ENCODE measurements at places on chromosomes 5 and 9. TPM values are rescaled to one million over a fixed set of nuclear protein-coding genes. Genes with fewer than 3 reads are reported as not detected.
A peak's percentile ranks its signal among the peaks of the same experiment; 100 is the strongest.

INSL4 gene
- total RNA-seq = not detected

PCDHGA10 gene
- total RNA-seq = 3.8 TPM

IFNA21 gene
- total RNA-seq = not detected

NEURL1B gene
- total RNA-seq = 5.8 TPM

PCDHA4 gene
- total RNA-seq = not detected

AQP7 gene
- total RNA-seq = 0.96 TPM

ABITRAM gene
- total RNA-seq = 13.4 TPM

- no peak overlapping the region for H3K27ac ChIP-seq
- H3K4me3 ChIP-seq = no peak overlapping the region
- no peaks in the 10 kb centered on the region for H3K36me3 ChIP-seq
These were observed 1042.3 kb downstream of the CDH12 start for GRCh38 chr5:21810737-21811316.

GRCh38 chr9:124594225-124594624 lies 87.0 kb upstream of the NR5A1 start:
- H3K4me1 ChIP-seq = peaks cover 4% of the 10 kb centered on the region
- H3K27me3 ChIP-seq = no peaks in the 10 kb centered on the region
- H3K27ac ChIP-seq = no peak overlapping the region
- H3K4me3 ChIP-seq = no peak overlapping the region
- no peak for DNase-seq

DNA sequence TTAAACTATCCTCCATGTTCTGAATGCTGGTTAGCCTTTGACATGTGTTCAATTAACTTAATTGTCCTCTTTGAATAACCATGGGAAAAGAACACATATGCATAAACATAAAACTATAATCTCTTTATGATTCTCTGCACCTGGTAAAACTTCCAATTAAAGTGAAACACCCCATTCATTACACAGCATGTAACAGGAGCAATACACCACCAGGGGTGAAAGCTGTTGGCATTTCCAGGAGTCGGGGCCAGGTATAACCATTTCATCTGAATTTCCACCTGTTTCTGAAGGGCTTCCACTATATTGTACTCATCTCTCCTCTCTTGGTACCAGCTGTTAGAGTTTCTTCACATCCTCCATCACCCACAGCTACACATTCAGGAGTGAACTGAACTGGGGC lies 303.8 kb downstream of the EDIL3 start:
- DNase-seq = no peak
- no peak overlapping the region for H3K27ac ChIP-seq

GRCh38 chr9:120688758-120689157 lies 25.5 kb downstream of the MEGF9 start:
- H3K27me3 ChIP-seq = no peaks in the 10 kb centered on the region
- H3K36me3 ChIP-seq = no peaks in the 10 kb centered on the region
- no peak for DNase-seq
- no peak overlapping the region for H3K27ac ChIP-seq
- H3K4me1 ChIP-seq = 0 out of 2 replicates have a peak, but pooled peaks cover 3% of the 10 kb centered on the region

DNA sequence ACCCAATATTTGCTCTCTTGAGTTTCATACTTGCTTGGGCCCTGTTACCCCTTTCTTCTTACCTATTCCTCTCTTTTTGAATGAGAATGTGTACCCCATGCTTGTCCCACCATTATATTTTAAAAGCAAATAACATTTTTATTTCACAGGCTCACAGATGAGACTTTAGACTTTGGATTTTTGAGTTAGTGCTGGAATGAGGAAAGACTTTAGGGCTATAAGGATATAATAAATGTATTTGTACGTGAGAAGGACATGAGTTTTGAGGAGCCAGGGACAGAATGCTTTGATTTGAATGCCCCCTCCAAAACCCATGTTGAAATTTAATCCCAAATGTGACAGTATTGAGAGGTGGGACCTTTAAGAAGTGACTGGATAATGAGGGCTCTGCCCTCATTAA lies 33.1 kb upstream of the TNPO1 start:
- H3K36me3 ChIP-seq = no peaks in the 10 kb centered on the region
- no peak overlapping the region for H3K27ac ChIP-seq
- no peak for DNase-seq
- no peaks in the 10 kb centered on the region for H3K27me3 ChIP-seq

DNA sequence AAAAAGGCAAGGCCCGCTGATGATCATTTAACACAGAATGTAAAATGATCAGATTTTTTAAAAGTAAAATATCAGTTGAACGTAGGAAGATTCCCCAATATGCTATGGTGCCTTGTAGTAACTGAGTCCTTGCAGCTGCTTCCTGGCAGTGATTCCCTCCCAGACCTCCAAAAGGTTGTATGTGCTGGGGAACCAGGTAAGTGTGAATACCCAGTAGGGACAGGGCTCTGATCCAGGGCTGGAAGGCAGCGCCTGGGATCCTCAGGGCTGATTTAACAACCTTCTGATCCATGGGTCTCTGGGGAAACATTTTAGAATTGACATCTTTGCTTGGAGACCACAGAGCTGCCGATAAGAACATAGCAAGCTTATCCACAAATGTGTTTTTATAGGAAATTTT lies 76.7 kb upstream of the IL6ST start:
- no peaks in the 10 kb centered on the region for H3K36me3 ChIP-seq
- H3K27me3 ChIP-seq = no peaks in the 10 kb centered on the region
- no peak overlapping the region for H3K27ac ChIP-seq
- no peak overlapping the region for H3K4me3 ChIP-seq
- DNase-seq = no peak
- H3K4me1 ChIP-seq = no peaks in the 10 kb centered on the region

DNA sequence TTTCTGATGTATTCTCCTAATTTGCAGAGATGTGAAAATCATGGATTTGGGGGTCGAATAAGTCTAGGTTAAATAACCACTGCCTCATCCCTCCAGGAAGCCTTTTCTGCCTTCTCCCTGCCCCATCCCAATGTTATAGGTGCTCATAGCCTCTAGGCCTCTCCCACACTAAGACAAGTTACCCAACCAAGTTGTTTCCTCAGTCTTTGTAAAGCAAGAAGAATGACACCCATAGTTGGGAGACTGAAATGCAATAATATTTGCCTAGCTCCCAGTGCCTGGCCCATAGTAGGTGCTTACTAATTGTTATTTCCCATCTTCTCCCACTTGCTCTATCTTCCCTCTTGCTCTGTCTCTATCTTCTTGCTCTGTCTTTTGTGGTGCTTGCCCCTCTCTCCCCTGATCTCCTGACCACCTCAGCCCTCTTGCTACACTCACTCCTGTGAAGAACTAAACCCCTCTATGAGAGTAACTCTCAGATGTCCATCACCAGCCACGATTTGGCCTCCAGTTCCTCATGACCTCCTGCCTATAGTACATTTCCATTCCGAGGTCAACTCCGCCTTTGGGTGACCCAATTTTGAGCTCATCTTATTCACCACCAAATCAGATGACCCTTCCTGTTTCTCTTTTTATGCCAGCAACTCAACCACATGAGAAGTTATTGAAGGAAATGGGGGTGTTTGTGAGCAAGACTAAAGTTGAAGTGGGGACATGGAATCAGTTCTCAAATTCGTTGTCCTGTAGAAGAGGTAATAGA lies 7.0 kb downstream of the AFAP1L1 start:
- DNase-seq = no peak
- H3K4me3 ChIP-seq = no peak overlapping the region
- no peaks in the 10 kb centered on the region for H3K4me1 ChIP-seq
- H3K27me3 ChIP-seq = no peaks in the 10 kb centered on the region
- H3K27ac ChIP-seq = no peak overlapping the region

GRCh38 chr9:121840838-121841760 lies 189.7 kb downstream of the DAB2IP start:
- H3K4me1 ChIP-seq = no peaks in the 10 kb centered on the region
- H3K4me3 ChIP-seq = no peak overlapping the region
- no peak overlapping the region for H3K27ac ChIP-seq
- H3K36me3 ChIP-seq = no peaks in the 10 kb centered on the region

DNA sequence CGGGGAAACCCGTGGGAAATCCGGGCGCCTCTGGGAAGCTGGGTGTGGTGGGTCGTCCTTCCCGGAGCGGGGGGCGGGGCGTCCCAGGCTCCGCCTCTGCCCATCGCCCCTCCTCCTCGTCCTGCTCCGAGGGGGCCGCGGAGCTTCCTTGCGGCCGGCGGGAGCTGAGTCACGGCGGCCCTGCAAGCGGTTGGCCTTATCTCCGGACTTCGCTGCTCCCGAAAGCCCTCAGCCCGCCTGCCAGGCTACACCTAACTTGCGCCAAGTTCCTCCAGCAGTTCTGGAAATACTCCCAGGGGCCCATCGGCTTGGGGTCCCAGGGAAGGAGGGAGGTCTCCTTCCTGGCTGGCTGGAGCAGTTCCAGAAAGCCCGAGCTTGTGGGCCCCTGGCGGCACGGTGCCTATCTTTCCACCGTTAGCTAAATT lies 54.1 kb upstream of the CDKN2AIPNL start:
- peak overlapping the region; percentile 62 for H3K4me3 ChIP-seq
- H3K27ac ChIP-seq = peak overlapping the region; percentile 99
- no peaks in the 10 kb centered on the region for H3K36me3 ChIP-seq
- peak; percentile 68 for DNase-seq
- no peaks in the 10 kb centered on the region for H3K27me3 ChIP-seq

GRCh38 chr9:131631306-131631705 lies 86.0 kb downstream of the PRRT1B start:
- H3K27ac ChIP-seq = no peak overlapping the region
- peaks cover 17% of the 10 kb centered on the region for H3K4me1 ChIP-seq
- H3K36me3 ChIP-seq = no peaks in the 10 kb centered on the region
- no peaks in the 10 kb centered on the region for H3K27me3 ChIP-seq
- DNase-seq = no peak
- H3K4me3 ChIP-seq = no peak overlapping the region

GRCh38 chr9:72312386-72312987 lies 52.5 kb downstream of the ZFAND5 start:
- no peak overlapping the region for H3K4me3 ChIP-seq
- H3K27me3 ChIP-seq = no peaks in the 10 kb centered on the region

GRCh38 chr5:39092581-39093351 lies 18.6 kb upstream of the RICTOR start:
- H3K27me3 ChIP-seq = no peaks in the 10 kb centered on the region
- no peak overlapping the region for H3K4me3 ChIP-seq
- no peaks in the 10 kb centered on the region for H3K36me3 ChIP-seq
- H3K4me1 ChIP-seq = peaks cover 17% of the 10 kb centered on the region

GRCh38 chr9:121551985-121552753 lies 52.5 kb upstream of the GGTA1 start:
- no peaks in the 10 kb centered on the region for H3K36me3 ChIP-seq
- H3K4me1 ChIP-seq = peaks cover 14% of the 10 kb centered on the region
- DNase-seq = no peak
- no peak overlapping the region for H3K4me3 ChIP-seq
- no peaks in the 10 kb centered on the region for H3K27me3 ChIP-seq

Measured in HCT116 (cell line).